ENCODE measurements at places on chromosomes 5 and 9. TPM values are rescaled to one million over a fixed set of nuclear protein-coding genes. Genes with fewer than 3 reads are reported as not detected.

The GAPT gene
- total RNA-seq = 1.3 TPM

- no peak for DNase-seq
- no peaks in the 10 kb centered on the region for H3K27me3 ChIP-seq
- no peak overlapping the region for H3K27ac ChIP-seq
- H3K4me1 ChIP-seq = no peaks in the 10 kb centered on the region
Measured at GRCh38 chr9:13485068-13485596, 205.6 kb upstream of the MPDZ start.

The SLC34A1 gene
- not detected for total RNA-seq

DNA sequence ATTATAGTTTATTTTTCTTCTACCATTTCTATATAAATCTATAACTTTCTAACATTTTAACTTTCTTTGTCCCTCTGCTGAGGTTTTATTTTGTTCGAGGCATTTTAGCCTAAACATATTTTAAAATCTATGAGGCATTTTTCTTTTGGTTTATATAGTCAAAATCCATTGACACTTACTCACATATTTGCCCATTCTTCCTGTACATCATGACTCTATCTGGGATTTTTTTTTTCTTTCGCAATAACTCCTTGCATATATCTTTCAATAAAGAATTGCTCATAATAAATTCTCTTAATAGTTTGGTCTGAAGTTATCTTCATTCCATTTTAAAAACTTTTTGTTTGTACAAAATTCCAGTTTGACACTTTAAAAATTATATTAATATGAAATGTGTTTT, 632.3 kb downstream of the TLE4 start:
- no peak overlapping the region for H3K4me3 ChIP-seq
- H3K36me3 ChIP-seq = no peaks in the 10 kb centered on the region
- DNase-seq = no peak
- no peak overlapping the region for H3K27ac ChIP-seq
- no peaks in the 10 kb centered on the region for H3K4me1 ChIP-seq

All from body of pancreas (tissue), 4 donors.